ENCODE measurements at places on chromosomes 7 and 10. TPM values are rescaled to one million over a fixed set of nuclear protein-coding genes. Genes with fewer than 3 reads are reported as not detected.

DOCK4 gene
- 2.0 TPM for total RNA-seq

RAPGEF5 gene
- total RNA-seq, result 20.7 TPM

NPSR1 gene
- not detected for total RNA-seq

IFIT1B gene
- total RNA-seq, result not detected

TFPI2 gene
- total RNA-seq, result not detected

PRPF18 gene
- 32.0 TPM for total RNA-seq

HGF gene
- not detected for total RNA-seq

GRCh38 chr7:5703572-5704533 lies 77.6 kb downstream of the RNF216 start:
- H3K4me3 ChIP-seq, result no peak overlapping the region
- no peaks in the 10 kb centered on the region for H3K4me1 ChIP-seq
- H3K27me3 ChIP-seq, result no peaks in the 10 kb centered on the region
- DNase-seq, result no peak
- no peak overlapping the region for H3K27ac ChIP-seq
- peaks cover 4% of the 10 kb centered on the region for H3K36me3 ChIP-seq

GRCh38 chr10:113479346-113480080 lies 73.3 kb upstream of the HABP2 start:
- no peaks in the 10 kb centered on the region for H3K27me3 ChIP-seq
- H3K36me3 ChIP-seq, result no peaks in the 10 kb centered on the region
- H3K4me1 ChIP-seq, result no peaks in the 10 kb centered on the region
- no peak overlapping the region for H3K27ac ChIP-seq

GRCh38 chr10:101986624-101986971 lies 69.4 kb downstream of the ARMH3 start:
- no peaks in the 10 kb centered on the region for H3K36me3 ChIP-seq
- H3K27me3 ChIP-seq, result no peaks in the 10 kb centered on the region
- no peak overlapping the region for H3K27ac ChIP-seq
- no peak for DNase-seq

DNA sequence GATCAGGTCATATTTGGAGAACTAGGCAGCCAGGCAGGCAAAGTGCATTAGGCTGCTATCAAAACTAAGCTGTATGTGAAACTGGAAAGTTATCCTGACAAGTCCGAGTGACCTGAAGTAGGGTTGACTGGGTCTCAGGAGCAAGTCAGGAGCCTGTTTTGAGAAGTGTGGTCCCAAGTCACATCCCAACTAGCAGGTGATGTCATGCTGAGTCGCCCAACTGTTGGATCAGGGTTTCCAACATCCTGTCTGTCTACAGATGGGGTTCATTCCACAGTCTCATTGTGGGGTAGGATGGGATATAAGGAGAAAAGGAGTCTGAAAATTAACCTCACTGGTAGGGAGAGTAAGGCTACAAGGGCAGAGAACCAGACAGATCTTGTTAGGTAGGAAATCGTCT lies 27.0 kb downstream of the SLC26A4 start:
- no peak overlapping the region for H3K4me3 ChIP-seq
- peaks cover 2% of the 10 kb centered on the region for H3K27me3 ChIP-seq

DNA sequence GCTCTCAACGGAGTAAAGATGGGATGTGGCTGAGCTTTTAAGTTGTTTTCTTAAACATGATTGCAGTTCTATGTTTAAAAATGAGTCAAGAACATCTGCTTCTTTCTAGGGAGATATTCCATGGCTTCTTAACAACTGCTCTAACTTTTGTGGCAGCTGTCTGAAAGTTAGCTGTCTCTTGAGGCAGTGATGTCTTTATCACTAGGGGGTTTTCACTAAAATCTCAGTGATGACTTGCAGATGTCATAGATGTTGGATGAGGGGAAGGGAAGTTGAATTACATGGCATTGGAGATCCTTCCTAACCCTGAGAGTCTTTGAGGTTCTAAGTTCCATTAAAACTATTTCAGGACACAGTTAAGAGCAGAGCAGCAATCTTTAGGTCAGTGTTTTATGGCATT lies 43.5 kb downstream of the PRKG1 start:
- no peak for DNase-seq
- no peaks in the 10 kb centered on the region for H3K4me1 ChIP-seq
